ENCODE measurements at places on chromosomes 3 and 15.

GRCh38 chr3:29775340-29775739 is 494.5 kb downstream of the RBMS3 start:
- no peak for DNase-seq

DNA sequence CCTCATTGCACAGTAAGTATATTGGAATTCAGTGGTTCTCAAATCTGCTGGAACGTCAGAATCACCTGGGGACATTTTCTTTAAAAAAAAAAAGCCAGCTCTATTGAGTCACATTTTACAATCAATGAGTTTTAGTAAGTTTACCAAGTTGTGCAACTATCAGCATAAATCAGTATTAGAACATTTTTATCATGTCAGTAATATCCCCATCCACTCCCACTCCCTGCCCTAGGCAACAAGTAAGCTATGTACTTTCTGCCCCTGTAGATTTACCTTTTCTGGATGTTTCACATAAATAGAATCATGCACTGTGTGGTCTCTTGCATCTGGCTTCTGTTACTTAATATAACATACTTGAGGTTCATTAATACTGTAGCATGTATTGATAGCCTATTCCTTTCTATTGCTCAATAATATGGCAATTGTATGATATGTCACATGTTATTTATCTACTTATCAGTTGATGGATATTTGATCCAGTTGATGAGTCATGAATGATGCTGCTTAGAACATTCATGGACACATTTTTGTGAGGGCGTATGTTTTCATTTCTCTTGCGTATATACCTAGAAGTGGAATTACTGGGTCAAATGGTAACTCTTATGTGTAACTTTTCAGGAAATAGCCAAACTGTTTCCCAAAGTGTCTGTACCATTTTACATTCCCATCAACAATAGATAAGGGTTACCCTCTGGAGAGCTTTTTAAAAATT is 180.5 kb downstream of the THSD4 start:
- no peak for DNase-seq

DNA sequence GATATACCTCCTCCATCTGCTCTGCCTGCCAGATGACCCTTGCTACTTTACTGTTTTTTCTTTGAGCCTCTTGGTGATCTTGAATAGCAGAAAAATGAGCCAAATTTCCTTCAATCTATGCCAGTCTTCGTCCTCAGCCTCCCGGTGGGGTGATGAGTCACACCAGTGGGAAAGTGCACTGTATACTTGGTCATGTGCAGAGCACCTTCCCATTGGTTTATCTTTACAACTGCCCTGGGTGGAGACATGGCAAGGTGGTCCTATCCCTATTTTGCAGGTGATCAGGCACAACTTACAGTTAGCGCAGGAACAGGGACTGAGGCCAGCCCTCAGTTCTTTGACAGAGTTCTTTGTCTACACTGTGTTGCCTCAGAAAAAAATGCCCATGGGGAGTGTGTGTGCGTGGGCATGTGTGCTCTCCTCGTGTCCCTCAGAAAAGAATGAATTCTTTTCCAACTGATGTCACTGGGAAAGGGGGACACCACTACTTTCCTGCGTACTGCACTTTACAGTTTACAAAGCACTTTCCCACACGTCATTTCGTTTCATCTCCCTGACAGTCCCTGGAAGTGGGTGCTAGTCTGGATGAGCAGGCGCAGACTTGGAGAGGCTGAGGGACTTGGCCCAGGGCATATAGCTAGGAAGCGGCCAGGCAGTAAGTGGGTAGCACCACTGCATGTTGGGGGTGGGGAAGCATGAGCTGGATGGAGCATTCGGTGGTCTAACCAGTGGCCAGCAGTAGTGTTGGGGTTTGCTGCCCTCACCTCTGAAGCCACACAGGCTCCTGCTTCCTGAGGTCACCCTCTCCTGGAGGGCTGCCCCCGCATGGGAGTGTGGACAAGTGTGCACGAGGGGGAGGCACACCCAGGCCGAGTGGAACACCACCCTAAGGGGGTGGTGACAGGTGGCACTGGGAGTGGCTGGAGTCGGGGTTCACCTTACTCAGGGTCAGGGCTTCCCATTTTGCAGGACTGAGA is 24.1 kb downstream of the SMAD3 start:
- no peak for DNase-seq

DNA sequence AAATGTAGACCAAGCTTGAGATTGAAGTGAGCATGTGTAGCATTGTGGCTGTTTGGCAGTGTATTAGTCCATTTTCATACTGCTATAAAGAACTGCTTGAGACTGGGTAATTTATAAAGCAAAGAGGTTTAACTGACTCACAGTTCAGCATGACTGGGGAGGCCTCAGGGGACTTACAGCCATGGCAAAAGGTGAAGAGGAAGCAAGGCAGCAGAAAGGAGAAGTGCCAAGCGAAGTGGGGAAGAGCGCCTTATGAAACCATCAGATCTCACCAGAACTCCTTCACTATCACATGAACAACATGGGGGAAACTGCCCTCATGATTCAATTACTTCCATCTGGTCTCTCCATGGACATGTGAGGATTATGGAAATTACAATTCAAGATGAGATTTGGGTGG is 8.6 kb upstream of the CERS3 start:
- DNase-seq = no peak

DNA sequence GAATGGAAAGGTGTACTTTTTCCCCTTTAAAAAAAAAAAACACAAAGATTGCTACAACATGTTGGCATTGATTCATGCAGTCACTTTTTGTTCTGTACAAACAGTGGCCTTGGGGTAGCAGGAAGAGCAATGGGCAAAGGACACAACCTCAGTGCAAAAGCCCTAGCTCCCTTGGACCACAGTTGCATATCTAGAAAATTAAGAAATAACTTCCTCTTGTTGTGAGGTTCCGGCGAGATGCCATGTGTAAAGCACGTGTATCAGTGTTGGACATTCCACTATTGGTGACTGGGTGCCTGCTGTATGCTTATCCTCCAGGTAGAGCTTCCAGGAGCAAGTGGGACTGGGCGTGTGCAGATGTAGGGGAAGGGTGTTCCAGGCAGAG is 164.5 kb downstream of the THSD4 start:
- no peak for DNase-seq

GRCh38 chr3:9172851-9173321 is 76.6 kb downstream of the SRGAP3 start:
- no peak for DNase-seq

DNA sequence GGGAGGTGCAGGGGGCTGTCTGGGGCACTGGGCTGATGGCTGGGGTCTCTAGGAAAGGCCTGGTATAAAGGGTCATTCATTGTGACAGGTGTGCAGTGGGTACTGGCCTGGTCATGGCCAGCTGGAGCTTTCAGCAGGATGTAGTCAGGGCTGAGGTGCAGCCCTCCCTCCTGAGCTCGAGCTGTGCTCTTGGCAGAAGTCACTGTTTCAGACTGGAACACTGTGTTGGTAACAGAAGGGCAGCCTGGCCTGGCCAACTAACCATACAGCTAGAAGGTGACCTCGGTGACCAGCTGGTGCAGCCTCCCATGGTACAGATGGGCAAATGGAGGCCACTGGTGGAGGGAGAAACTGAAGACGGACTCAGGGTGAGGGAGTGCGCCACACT is 34.4 kb upstream of the LCTL start:
- DNase-seq = no peak

GRCh38 chr3:175304404-175304803 is 445.3 kb downstream of the NAALADL2 start:
- DNase-seq = no peak

DNA sequence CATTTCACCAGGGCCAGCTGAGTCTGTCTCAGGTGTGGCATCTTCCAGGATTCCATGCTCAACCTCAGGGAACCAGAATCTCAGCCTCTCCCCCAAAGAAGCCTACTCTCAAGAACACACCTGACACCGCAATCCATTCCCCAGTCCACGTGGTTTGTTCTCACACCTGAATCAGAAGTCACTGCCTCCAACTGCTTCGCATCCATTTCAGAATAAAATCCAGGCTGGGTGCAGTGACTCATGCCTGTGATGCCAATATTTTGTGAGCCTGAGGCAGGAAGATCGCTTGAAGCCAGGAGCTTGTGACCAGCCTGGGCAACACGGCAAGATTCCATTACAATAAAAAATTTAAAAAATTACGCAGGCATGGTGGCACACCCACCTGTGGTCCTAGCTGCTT is 212.2 kb downstream of the FOXP1 start:
- no peak for DNase-seq

DNA sequence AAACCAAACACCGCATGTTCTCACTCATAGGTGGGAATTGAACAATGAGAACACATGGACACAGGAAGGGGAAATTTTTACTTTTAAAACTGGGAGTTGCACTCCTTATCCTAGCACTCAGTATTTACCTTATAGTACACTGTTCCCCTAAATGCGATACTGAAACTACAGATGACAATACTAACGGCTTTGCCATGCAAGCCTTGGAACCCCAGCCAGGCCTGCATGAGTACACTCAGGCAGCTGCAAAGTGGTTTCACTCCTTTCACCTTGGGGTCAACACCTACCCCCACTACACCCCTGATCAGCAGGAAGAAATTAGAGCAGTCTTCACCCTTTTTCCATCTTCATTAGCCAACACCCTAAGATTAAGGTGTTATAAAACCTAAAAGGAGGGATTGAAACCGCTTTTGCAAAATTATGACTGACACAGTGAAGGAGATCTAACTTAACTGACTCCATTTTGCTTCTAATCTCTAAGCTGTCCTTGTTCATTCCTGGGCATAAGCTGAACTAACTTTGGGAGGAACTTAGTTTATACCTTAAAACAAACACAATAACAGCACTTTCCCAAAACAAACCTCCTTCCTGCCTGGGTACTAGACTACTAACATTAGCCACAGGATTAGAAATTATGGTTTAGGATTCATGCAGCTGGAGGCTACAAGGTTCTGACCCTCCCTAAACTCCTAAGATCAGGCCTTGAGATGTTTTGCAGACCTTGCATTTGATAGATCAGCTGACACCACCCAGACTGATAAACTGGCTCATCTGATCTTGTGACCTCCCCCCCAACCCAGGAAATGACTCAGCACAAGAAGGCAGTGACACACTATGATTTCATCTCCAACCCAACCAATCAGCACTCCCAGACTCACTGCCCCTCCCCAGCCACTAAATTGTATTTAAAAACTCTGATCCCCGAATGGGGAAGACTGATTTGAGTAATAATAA is 452.1 kb upstream of the PPP2R3A start:
- DNase-seq = no peak

DNA sequence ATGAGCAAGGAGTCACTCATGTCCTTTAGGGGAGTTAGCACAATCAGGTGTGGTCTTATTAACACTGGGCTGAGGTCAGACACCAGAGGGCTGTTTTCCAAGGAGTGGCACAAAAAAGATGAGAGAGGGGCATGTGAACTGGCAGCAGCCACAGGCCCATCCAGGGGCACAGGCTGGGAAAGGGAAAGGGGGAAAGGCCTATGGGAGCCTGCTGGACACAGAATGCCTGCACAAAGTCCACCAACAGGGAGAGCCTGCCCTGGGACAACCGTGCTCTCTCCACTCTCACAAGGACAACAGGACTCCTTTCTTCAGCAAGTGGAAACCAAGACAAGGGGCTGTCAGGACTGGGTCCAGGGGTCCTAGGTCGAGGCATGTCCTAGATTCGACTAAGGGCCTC is 109.6 kb downstream of the ADCY5 start:
- no peak for DNase-seq

- no peak for DNase-seq
These were observed 29.7 kb downstream of the PLXND1 start for GRCh38 chr3:129576514-129577352.

DNA sequence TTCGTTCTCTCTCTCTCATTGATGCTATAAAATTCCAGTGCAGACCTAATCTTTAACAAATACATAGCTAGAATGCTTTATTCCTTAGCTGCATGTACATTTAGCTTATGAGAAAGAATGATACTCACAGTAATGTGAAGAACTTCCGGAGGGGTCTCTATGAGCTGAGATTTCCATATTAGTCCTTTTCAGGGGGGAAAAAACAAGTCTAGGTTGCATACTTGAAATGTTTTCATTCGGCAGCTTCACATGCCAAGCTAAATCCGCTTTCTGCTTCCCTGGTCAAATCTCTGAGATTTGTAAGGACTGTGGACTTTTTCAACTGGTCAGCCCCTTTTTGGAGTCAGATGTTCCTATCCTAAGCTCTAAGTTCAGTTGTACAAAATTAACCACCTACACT is 111.5 kb upstream of the COL8A1 start:
- no peak for DNase-seq

DNA sequence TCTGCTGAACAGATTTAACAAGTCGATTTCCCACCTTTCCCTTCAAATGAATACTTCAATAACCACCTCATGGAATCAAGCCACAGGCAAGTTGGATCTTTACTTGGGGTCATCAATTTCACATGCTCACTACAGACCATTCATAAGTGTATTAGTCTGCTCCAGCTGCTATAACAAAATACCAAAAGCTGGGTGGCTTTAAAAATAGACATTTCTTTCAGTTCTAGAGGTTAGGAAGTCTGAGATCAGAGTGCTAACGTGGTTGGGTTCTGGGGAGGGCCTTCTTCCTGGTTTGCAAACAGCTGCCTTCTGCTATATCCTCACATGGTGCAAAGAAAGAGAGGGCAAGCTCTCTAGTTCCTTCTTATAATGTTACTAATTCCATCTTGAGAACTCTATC is 5.1 kb downstream of the GPR176 start:
- no peak for DNase-seq

DNA sequence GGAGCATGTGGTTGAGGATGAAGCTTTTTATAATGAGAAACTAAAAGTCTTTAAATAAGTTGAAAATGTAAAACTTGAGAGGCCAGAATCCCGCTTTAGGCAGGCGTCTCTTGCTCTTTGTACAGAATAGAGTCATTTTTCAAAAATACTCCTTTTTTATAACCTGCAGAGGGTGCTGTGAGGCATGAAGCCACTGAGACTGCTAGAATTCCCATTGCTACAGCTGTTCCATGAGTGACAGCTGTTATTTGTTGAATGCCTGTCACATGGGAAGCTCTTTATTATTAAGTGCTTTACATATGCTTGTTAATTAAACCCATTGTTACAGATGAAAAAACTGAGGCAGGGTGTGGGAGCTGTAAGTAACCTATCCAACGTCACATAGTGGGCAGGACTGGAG is 18.5 kb downstream of the MINAR1 start:
- DNase-seq = no peak

- DNase-seq = no peak
These were observed 849 bp downstream of the TRAK1 start for GRCh38 chr3:42092006-42092405.

DNA sequence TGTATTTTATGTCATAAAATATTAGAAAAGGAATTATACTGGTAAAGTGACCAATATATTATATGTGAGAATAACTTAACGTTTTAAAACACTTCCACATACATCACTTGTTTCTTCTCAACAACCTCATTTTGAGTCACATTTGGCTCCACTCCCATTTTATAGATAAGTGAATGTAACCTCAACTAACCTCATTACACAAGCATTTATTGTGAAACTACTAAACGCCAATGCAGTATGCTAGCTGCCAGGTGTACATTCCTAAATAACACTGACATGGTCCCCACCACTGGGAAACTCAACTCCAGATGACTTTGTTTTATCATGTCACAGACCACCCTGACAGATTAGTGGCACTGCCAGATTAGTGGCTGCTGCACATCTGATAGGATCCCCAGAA is 249.7 kb upstream of the CNTN4 start:
- DNase-seq = no peak
